Activated effector memory CD4-positive, alpha-beta T cell treated with Interleukin-2 at 50 U/mL for 16 hours (primary cell): ENCODE measurements at places on chromosomes 6 and 20.

DNA sequence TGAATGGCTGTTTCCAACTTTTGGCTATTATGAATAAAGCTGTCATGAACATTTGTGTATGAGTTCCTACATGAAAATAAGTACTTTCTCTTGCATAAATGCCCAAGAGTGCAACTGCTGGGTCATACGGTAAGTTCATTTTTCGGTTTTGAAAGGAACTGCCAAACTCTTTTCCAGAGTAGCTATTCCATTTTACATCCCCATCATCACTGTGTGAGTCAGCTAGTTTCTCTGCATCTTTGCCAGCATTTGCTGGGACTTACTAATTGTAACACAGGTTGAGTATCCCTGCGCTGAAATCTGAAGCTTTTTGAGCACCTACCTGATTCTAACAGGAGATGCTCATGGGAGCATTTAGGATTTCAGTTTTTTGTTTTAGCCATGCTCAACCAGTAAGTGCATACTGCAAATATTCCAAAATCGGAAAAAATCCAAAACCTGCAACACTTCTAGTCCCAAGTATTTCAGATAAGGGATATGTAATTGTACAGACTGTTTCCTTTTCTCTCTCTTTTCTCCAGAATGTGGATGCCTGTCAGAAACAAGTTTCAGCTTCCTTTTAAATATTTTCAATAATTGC lies 118.4 kb downstream of the DTNBP1 start:
- DNase-seq: no peak

GRCh38 chr20:51500311-51500710 lies 42.2 kb downstream of the NFATC2 start:
- peak; percentile 42 for DNase-seq

DNA sequence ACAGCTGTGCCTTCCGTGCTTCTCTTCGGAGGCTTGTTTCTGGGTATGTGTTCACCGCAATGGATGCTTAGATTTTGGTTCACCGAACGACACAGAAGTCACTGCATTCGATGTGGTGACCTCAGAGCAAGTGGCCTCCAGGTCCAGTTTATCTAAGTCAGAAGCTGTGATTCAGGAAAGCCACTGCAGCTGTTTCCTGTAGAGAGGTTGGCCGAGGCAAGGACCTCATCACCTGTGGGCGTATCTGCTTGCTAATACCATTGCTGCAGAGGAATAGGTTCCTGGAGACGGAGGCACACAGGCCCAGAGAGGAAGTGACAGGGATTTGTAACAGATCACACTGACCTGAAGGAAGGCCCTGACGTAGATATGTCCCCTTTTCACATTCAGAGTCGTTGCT lies 82.7 kb downstream of the FARS2 start:
- DNase-seq: no peak

GRCh38 chr6:33704215-33705066 lies 7.1 kb downstream of the UQCC2 start:
- no peak for DNase-seq

DNA sequence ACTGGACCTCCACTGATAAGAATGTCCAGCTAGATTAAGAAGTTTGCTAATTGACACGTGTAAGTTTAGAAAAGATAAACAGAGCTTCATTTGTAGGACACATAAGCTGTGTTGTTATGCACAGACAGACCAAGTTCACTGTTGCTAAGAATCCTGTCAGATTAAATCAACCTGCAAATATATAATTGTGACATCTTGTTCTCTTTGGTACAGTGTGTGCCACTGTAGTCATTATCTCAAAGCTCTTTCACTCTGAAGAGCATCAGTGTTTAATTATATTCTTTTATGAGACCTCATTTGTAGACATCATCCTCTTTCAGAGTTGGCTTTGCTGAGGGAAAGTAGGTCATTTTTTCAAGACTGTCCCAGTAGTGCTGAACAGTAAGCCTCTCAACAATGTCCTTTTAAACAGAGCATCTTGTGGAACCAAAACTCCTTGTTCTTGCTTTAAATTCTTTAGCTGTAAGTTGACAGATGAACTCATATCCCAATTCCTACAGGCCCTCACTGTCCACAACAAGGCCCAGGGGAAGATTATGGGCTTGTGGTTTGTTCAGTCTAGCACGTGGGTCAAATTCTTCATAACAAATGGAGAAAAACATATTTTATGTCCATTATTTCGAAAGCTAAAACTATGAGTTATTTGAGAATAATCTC lies 252.4 kb downstream of the HDGFL1 start:
- DNase-seq: no peak

DNA sequence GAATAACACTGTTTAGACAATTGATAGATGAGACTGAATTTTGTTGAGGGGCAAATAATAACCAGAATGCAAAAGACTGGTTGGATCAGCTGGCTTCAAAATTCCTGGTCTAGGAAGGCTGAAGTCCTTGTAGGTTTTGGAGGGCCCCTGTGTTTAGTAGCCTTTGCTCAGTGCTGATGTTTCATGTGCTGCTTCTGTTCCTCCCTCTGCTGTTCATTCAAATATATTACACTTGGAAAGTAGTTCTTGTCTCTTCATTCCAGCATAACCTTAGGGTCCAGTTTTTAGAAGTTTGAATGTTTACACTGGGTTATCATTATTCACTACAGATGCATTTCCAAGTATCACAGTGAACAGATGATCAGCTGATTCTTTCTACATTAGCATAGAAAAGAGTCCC lies 72.5 kb downstream of the FLRT3 start:
- DNase-seq: no peak

DNA sequence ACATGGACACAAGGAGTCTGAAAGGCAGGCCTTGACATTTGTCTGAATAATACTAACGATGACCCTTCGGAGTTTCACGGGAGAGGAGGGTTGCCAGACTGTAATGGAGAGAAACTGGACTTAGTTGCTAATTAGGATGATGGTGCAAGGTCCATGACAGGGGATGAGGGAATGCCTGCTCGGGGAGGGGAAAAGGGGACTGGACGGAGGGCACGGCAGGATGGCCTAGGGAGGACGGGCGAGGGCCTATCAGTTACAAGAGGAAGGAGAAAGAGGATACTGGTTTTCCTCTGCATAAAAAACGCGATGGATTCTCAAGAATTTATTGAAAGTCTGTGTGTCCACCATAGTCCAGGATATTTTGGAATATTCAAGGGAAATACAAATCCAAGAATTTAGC lies 42.7 kb downstream of the IRAK1BP1 start:
- no peak for DNase-seq

- DNase-seq: no peak
These were observed 75.0 kb downstream of the ELOVL4 start for GRCh38 chr6:79872303-79872702.

DNA sequence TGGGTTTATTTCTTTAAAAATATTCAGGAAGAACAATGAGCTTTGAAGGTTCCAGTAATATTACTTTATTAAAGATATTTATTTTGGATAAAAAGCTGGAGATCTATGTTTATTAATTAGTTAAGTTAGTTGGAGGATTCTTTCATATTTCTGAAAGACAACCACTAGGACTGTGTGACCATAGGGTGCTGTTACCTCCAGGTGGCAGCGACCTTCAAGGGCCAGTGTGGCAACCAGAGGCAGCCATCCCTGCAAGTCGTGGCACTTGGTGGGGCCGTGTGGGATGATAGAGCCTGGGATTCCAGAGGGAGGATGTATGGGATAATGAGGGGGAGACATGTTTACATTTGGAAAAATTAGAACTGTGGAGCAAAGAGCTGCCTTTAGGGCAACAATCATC lies 95.5 kb upstream of the SCP2D1 start:
- DNase-seq: no peak

GRCh38 chr20:2298701-2299100 lies 2.9 kb downstream of the TGM3 start:
- DNase-seq: no peak

- DNase-seq: no peak
These were observed 275.1 kb upstream of the PRDM1 start for GRCh38 chr6:105810922-105811482.

DNA sequence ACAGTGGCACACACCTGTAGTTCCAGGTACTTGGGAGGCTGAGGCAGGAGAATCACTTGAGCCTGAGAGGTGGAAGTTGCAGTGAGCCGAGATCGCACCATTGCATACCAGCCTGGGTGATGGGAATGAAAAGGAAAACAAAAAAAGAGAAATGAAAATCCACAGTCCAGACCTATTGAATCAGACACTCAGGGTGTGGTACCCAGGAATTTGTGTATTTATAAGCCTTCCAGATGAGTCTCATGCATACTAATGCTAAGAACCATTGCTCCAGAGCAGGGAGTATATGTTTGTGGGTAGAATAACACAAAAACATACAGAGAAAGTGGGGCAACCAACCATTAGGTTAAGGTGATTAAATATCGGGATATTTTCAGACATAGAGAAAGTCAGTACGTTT lies 36.1 kb upstream of the PLCB4 start:
- no peak for DNase-seq

- peak; percentile 20 for DNase-seq
These were observed 40.9 kb upstream of the CDH22 start for GRCh38 chr20:46349035-46349741.

GRCh38 chr6:919500-919899 lies 226.6 kb upstream of the EXOC2 start:
- DNase-seq: no peak

GRCh38 chr6:1475174-1475573 lies 85.8 kb downstream of the FOXF2 start:
- no peak for DNase-seq

DNA sequence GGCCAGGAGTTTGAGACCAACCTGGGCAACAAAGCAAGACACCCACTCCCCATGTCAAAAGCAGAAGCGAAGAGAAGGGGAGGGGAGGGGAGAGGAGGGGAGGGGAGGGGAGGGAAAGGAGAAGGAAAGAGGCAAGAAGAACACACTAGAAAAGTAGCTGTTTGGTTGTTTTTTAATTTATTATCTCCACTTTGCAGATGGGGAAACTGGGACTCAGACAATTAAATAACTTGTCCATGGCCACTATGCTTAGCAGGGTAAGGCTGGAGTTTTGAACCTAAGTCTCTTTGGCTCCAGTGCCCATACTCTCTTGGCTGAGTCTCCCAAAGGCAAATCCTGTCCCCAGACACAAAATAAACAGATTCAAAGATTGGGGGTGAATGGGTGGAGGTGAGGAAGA lies 12.4 kb upstream of the GHRH start:
- no peak for DNase-seq

DNA sequence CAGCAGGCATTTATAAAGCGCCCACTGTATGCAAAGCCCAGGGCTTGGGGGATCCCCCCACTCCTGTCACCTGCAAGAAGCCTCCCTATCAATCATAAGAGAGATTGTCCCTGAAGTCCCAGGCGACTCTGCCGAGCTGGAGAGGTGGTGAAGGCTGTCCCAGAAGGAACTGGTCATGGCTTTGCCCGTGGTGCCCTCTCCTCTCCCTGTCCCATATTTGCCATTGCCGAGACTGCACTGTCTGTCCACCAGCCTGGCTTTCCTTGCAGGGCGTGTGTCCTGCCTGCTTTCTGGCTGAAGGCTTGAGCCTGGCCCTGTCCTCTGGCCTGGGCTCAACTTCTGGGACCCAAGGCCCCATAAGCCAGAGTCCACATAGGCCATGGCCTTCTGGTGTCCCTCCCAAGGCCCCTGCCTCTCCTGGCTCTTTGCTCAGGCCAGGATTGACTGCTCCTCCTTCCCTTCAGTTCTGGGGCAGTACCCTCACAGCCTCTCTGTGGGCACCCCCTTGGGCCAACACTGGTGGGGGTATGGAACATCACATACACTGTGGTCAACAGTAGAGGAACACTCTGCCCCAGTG lies 46.9 kb downstream of the CPXM1 start:
- no peak for DNase-seq

DNA sequence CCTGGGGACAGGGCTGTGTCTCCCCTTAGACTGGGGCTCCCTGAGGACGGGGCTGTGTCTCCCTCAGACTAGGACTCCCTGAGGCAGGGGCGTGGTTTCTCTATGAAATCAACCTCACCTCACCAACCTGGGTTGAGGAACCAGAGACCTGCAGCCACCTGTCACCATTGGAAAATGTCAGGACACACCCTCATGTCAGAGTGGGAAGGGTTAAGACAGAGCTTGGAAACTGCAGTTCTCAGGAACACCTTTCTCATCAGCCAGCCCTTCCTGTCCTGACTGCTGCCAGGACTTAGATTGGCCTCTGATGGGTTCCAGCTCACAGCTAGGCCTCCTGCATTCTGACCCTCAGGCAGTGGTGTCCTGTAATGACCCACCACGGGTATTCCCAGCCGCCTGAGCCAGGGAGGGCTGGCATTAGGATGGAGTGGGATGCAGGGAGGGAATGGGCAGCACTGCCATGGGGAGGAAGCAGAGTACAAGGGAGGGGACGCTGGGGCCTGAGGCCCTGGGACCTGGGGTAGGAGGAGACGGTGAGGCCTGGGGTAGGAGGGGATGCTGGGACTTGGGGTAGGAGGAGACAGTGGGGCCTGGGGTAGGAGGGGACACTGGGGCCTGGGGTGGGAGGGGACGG lies 76.3 kb downstream of the MRPL14 start:
- no peak for DNase-seq

DNA sequence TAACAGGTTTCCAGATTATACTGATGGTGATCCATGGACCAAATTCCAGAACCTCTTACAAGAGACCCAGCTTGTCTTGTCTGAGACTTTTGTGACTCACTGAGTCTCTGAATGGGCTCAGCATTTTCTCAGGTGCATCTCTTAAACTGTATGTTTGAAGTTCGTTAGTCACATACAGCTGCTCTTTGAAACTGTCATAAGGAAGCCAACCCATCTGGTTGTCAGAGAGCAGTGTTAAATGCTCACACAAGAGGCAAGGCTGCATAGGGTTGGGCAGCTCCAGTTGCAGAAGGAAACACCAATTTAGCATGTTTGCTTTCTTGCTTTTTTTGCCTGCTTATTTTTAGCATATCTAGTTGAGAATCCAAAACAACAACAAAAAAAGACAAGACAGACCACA lies 47.1 kb downstream of the TRIM27 start:
- no peak for DNase-seq

- no peak for DNase-seq
These were observed 89.5 kb downstream of the MAP3K7 start for GRCh38 chr6:90497411-90497810.

DNA sequence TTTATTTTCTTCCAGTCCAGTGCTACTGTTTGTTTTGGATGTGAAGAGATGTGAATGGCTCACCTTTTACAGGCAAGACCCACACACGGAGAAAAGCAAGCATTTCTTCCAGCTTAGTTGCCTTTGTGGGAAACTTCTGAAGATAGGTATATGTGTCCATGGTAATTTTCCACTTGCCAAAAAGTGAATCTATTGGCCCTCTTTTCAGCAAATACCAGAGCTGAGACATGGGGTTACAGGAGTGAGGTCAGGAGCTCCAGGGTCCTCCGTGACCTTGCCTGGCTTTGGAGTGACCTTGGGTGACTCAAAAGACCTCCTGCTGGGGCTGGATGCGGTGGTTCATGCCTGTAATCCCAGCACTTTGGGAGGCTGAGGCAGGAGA lies 166.7 kb downstream of the SCML4 start:
- no peak for DNase-seq

- DNase-seq: no peak
These were observed 1.6 kb upstream of the PCK1 start for GRCh38 chr20:57559289-57559634.

GRCh38 chr6:40148882-40149573 lies 214.8 kb upstream of the MOCS1 start:
- DNase-seq: no peak

GRCh38 chr20:48826883-48827771 lies 672 bp downstream of the PREX1 start:
- no peak for DNase-seq
